ENCODE measurements at places on chromosomes 7 and 10. TPM values are rescaled to one million over a fixed set of nuclear protein-coding genes. Genes with fewer than 3 reads are reported as not detected.

A1CF gene
- not detected for polyA plus RNA-seq

OR9A2 gene
- polyA plus RNA-seq, result not detected

ALOX5 gene
- polyA plus RNA-seq, result 202 TPM

CYP2C19 gene
- not detected for polyA plus RNA-seq

ANKRD61 gene
- 0.25 TPM for polyA plus RNA-seq

ATOH7 gene
- 0.23 TPM for polyA plus RNA-seq

GRID1 gene
- polyA plus RNA-seq, result not detected

SLC16A9 gene
- 0.86 TPM for polyA plus RNA-seq

FAM24B gene
- polyA plus RNA-seq, result 5.0 TPM

OR2A12 gene
- polyA plus RNA-seq, result not detected

ITGB8 gene
- not detected for polyA plus RNA-seq

AKR1C4 gene
- not detected for polyA plus RNA-seq

FAM13C gene
- polyA plus RNA-seq, result not detected

IL15RA gene
- polyA plus RNA-seq, result not detected

FAM25C gene
- polyA plus RNA-seq, result not detected

TBC1D12 gene
- 0.34 TPM for polyA plus RNA-seq

RASSF4 gene
- polyA plus RNA-seq, result not detected

SEMA3D gene
- 0.86 TPM for polyA plus RNA-seq

C10orf90 gene
- not detected for polyA plus RNA-seq

FANK1 gene
- not detected for polyA plus RNA-seq

LLCFC1 gene
- polyA plus RNA-seq, result not detected

TECPR1 gene
- 23.8 TPM for polyA plus RNA-seq

BMPER gene
- not detected for polyA plus RNA-seq

BTBD16 gene
- polyA plus RNA-seq, result not detected

EVX1 gene
- polyA plus RNA-seq, result not detected

CCDC172 gene
- polyA plus RNA-seq, result not detected

KAZALD1 gene
- not detected for polyA plus RNA-seq

PITRM1 gene
- polyA plus RNA-seq, result 33.4 TPM

SEMA4G gene
- polyA plus RNA-seq, result not detected

SPDYE8 gene
- polyA plus RNA-seq, result not detected

ASB13 gene
- polyA plus RNA-seq, result 5.4 TPM

TMEM168 gene
- 6.7 TPM for polyA plus RNA-seq

ASB4 gene
- polyA plus RNA-seq, result not detected

PRSS1 gene
- polyA plus RNA-seq, result not detected

CTNNA3 gene
- polyA plus RNA-seq, result 0.38 TPM

CLEC5A gene
- polyA plus RNA-seq, result not detected

SPDYE11 gene
- polyA plus RNA-seq, result 0.45 TPM

PTER gene
- 12.6 TPM for polyA plus RNA-seq

WEE2 gene
- polyA plus RNA-seq, result not detected

RET gene
- polyA plus RNA-seq, result not detected

OR2A5 gene
- polyA plus RNA-seq, result not detected

AGMO gene
- not detected for polyA plus RNA-seq

PHYHIPL gene
- not detected for polyA plus RNA-seq

TAS2R41 gene
- not detected for polyA plus RNA-seq

FZD8 gene
- not detected for polyA plus RNA-seq

FAM131B gene
- polyA plus RNA-seq, result not detected
